Kasumi-1 (cell line): ENCODE measurements at places on chromosomes 16 and 17.

DNA sequence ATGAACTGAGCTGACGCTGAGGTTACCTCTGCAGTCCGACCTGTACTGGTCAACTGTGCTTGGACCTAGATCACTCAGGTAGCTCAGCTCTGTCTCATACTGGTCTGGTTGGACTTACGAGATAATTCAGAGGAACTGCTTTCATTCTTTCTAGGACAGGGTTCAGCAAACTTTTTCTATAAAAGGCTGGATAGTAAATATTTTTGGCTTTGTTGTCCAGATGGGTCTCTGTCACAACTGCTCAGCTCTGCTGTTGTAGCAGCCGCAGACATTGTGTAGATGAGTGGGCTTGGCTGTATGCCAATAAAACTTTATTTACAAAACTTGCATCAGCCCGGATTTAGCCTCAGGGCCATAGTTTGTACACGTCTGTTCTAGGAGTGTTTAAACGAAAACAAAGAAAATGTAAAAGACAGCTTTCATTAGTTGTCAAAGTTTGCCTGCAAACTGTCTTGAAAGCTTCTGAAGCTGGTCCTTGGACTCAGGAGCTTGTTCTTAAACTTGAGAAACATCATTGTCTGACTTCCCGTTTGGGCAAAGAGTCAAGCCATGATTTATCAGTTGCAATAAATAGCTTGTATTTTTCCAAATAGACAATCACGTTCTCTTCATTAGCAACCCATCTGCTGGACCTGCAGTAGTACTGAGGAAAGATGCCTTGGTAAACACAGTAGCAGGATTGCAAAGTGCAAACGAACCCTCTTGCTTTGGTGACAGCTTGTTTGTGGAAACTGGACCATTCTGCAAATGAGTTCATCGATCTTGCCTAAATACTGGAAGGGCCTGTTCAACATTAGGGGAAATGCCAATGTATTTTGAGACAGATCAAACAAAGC is 253.4 kb downstream of the SNX29 start:
- no peak for DNase-seq

DNA sequence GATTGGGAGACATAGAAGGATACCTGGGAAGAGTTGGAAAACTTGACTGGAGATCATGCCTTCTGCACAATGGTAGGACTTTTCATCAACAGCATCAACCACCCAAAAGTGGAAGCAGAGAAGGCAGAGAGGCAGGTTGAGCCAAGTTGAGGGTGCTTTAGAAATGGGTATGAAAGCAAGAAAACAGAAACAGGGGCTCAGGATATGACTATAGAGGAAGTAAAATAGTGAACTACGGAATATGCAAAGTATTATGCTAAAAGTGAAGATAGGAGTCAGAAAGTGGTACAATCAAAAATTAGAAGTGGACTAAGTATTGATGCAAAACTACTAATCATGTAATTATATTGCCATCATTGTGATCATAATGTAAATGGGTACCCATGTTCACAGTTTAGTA is 16.1 kb upstream of the ARHGAP44 start:
- no peak for DNase-seq

DNA sequence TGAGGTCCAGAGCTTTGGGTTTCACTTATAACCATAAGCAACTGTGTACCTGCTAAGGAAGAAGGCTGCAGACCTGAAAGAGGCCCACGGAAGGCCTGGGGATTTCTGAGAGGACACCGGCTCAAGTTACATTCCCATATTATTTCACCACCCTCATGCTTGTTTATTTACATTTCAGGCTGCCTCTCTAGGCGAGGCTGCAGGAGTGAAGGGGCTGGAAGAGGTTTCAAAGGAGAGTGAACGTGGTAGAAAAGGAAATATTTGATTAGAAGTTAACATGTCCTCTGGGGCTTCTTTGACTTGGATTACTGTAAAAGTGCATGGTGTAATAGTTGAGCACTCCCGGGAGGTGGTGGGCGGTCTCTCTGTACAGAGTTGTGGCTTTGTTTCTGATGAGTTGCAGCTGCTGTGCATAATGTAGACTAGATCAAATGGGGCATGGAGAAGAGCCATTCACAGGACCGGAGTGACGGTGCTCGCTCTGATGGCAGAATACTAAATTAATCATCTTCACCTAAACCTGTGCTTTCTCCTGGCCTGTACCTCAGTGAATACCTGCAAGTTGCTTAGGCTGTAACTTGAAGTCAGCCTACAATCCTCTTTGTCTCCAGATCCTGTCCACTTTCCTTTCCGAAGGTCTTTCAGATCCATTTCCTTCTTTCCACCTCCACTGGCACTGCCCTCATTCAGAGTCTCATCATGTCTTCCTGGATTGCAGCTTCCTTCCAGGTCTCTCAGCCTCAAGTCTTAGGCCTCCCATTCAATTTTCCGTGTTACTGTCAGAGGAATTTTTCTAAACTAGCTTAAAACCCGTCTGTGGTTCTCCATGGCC is 1.9 kb upstream of the CPD start:
- no peak for DNase-seq

DNA sequence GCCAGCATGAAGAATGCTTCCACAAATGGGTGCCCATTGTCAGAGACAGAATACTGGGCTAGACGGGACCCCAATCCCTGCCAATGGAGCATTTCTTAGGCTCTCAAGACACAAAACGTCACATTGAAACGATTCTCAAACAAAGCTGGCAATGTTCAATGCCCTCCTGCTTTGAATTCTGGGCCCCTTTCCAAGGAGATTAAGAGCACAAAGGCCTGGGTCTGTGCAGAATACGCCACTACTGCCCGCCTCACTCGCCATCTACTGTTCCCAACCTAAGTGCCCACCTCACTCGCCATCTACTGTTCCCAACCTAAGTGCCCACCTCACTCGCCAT is 9.7 kb downstream of the CFAP20 start:
- no peak for DNase-seq

- DNase-seq: no peak
Measured at GRCh38 chr17:77736199-77736585, 222.3 kb upstream of the TNRC6C start.

- DNase-seq: no peak
Measured at GRCh38 chr17:55926276-55926990, 175.6 kb downstream of the PCTP start.

GRCh38 chr17:7988750-7989178 is 13.7 kb upstream of the GUCY2D start:
- DNase-seq: peak; percentile 67

DNA sequence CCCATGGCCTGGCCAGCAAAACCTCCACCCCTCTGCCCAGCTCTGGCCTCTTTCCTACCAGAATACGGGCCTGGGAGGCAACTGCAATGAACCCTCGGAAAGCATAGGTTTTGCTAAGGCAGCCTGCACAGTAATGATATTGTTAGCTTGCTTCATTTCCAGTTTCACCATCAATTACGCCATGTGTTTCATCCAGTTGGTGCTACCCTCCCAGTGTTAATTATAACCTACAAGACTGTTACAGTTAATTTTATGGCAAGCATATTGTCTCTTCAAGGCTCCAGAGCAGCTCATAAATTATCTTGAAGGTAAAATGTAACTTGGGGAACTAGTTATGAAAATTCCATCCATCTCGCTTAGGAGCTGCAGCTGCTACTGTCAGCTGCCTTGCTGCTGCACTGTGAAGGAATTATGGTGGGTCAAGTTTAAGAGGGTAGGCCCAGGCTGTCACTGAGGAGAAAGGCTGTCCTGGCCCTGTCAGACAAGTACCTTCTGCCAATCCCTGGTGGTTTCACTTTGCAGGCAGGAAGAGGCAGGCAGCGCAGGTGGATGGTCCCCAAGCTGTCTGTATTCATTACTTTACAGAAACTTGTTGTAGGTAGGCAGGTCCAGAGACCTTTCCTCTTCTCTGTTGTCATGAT is 242.9 kb downstream of the FTO start:
- DNase-seq: no peak

DNA sequence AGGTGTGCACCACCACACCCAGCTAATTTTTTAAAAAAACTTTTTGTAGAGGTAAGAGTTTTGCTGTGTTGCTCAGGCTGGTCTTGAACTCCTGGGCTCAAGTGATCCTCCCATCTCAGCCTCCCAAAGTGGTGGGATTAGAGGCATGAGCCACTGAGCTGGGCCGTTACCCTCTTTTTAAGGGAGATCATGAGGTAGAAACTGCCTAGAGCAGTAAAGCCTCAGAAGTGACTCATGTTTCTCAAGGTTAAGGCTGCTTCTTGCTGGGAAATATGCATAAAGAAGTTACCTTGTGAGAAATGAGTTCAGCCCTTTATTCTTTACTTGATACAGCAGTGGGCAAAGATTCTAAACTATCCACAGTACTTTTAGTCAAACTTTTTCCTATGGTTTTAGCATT is 38.2 kb downstream of the GRB2 start:
- no peak for DNase-seq

GRCh38 chr16:22971346-22971924 is 157.5 kb downstream of the HS3ST2 start:
- no peak for DNase-seq

DNA sequence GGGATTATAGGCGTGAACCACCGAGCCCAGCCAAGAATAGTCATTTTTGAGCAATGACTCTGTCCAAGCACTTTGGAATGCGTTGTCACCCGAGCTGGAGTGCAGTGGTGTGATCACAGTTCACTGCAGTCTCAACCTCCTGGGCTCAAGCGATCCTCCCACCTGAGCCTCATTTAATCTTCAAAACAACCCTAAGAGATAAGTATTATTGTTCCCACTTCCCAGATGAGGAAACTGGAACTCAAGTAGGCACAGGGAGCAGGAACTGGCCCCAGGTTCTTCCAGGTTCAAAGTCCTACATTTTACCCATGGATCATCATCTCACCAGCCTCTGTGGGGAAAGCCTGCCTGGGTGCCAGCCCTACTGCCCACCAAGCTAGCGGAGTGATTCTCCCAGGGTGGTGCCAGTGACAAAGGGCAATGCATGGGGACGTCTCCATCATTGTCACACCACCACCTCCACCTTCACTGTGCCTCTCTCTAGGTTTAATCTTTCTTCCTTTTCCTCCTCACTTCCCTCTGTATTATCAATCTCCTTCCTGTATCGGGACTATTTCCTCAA is 11.3 kb upstream of the RNF157 start:
- DNase-seq: no peak

- no peak for DNase-seq
Measured at GRCh38 chr17:40996829-40997228, 2.9 kb upstream of the KRTAP3-3 start.

- no peak for DNase-seq
Measured at GRCh38 chr17:75808905-75809621, 24.5 kb downstream of the UNK start.

DNA sequence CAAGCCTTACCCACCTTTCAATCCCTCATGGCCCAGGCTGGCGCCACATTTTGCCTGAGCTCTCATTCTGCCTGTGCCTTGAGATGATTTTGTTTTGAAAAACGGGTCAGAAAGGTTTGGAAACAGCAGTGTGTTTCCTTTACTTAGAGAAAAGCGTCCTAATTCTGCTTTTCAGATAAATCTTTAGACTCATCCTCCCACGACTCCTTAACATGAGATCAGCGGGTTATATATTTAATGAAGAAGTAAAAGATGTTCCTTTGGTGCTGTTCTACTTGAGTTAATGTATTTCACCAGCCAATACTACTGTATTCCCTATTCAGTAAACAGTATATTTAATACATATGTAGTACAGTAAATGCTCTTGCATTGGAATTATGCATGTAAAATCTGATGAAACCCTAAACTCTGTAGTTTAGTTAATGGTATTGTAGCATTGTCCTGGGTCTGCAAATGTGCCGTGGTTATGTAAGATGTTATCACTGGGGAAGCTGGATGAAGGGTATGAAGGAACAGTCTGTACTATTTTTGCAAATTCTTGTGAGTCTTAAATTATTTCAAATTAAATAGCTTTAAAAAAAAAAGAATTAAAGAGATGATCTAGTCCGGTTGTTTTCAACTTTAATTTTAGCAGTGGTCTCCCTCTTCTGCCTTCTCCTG is 199.4 kb upstream of the CACNG5 start:
- DNase-seq: no peak

DNA sequence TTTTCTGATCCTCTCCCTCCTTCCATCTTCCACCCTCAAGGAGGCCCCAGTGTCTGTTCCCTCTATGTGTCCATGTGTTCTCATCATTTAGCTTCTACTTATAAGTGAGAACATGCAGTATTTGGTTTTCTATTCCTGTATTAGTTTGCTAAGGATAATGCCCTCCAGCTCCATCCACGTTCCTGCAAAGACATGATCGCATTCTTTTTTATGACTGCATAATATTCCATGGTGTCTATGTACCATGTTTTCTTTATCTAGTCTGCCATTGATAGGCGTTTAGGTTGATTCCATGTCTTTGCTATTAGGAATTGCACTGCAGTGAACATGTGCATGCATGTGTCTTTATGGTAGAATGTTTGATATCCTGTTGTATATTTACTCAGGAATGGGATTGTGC is 275.1 kb downstream of the BCAS3 start:
- DNase-seq: no peak

- DNase-seq: no peak
Measured at GRCh38 chr16:49936791-49937190, 80.9 kb upstream of the ZNF423 start.

DNA sequence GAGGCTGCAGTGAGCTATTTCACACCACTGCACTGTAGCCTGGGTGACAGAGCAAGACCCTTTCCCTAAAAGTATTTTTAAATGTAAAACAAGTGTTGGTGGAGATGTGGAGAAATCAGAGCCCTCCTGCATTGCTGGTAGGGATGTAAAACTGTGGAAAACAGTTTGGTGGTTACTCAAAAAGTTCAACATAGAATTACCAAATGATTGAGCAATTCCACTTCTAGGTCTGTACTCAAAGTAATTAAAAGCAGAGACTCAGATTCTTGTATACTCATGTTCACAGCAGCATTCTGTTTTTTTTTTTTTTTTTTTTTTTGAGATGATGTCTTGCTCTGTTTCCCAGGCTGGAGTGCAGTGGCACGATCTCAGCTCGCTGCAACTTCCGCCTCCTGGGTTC is 141.8 kb downstream of the PITPNC1 start:
- no peak for DNase-seq

DNA sequence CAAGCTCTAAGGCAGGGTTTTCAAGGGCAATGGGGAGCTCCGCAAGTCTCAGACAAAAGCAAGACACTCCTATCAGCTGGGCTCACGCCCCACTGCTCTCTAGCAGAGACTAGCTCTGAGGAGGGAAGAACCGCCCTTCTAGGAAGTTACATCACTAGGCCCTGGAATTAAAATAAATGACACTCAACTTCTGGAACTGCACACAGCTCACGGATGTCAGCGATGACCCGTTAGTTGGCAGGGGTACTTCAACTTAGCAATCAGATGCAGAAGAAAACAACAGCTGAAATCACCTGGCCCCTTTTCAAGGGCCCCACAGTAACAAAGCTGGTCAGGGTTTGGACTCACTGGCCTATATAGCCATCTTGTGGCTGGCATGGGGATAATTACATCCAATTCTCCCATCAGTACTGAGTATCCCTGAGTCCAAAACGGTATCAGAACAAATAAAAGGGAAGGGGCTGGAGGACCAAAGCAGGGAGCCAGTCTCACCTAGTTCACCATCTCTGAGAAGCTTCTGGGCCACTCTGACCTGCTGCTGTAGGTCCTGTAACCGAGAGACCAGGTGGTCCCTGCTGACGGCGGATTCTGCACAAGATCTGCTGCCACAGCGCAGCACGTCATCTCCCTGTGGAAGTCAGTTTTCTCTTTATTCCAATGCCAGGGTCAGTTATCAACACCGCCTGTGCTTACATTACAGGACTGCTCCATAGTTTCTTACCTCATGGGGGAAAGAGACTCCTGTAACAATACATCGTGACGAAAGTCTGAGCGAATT is 22.2 kb downstream of the SERPINF1 start:
- no peak for DNase-seq
